Activated CD4-positive, alpha-beta T cell treated with anti-CD3 and anti-CD28 coated beads, Interleukin-2, amount 50 U/mL, for 4 hours (primary cell): ENCODE measurements at places on chromosomes 2 and 18.

GRCh38 chr2:190435031-190435670 is 27.0 kb downstream of the MFSD6 start:
- DNase-seq: no peak

DNA sequence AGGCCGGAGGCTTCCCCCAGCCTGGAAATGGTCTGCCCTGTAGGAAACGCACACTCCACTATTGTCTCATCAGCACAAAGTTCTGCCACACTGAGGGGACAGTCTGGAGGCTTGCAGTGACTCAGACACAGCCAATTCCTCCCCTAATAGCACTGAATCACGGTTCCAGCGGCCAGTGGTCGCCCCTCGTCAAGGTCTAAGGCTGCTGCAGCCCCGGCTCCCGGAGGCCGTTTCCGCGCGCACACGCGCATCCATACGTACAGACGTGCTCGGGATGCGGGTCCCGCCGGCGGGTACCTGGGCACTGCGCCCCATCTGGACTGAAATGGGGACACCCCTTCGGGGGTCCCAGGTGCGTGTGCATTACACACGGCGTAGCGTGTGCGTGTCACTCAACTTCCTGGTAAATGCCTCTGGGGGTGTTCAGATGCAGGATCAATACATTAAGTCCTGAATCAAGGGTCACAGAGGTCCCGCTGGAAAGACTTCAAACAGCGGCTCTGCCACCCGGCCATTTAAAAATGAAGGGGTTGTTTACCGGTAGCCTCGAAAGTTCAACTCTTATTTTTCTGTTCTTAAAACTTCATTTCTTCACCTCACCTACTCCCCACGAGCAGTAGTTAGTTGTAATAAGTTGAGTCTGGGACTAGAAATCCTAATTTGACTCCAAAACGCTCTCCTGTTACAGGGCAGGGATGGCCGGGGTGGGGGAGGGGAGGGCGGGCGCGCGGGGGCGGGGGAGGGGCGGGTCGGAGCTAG is 572 bp upstream of the ZNF516 start:
- no peak for DNase-seq

DNA sequence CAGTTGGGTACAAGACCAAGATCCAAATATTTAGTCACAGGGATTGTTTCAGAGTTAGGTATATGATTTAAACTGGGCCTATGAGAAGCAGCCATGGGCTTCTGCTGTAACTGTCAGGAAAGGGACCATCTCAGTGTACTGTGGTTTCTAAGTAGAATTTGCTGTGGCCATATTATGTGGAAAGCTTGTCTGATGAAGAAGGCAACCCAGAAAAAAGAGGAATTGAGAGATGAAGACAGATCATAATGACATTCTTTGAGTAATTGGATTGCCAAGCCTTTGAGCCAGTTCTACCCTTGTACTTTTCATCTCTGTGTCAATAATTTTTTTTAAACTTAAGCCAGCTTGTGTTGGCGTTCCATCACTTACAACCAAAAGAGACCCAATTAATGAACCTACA is 259.6 kb downstream of the NUP35 start:
- DNase-seq: no peak

DNA sequence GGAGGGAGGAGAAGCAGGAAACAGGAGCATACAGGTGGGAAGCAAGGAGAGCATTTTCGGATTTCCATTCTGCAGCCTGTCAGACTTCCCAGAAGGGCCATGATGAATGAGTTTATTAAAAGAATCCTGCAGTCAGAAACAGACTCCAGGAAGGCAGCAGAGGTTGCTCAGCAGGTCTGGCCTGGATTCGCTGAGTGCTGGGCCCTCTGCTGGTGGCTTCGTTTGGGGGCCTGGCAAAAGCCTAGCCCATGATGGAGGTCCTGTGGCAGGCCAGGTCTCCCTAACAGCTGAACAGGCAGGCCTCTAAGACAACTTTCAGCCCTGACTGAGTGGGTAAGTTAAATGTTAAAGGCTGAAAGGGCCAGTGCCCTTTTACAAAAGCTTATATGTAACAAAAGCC is 108.2 kb upstream of the CAPN13 start:
- DNase-seq: no peak

DNA sequence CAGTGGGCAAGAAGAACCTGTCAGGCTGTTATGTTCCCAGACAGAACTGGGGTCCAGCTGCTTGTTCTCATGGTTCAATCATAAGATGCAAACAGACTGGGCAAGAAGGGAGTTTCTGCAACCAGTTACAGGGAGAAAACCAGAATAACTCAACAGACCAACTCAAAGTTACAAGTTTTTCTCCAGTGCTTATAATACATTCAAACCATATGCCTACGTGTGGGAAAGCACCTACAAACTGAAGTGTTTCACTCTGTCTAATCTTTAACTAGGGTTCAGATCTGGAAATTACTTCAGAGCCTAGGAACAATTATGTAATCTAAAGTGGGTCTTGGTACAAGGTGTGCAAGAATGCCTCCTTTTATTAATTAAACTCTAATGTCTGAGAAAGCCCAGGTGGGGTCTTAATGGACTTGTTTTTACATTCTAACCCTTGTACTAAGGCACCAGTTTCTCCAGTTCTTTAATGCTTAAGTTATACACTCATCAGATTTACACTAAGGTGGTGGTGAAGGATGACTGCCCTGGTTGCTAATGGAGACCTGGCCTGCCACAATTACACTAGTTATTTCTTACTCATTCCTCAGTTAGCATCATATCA is 951.9 kb downstream of the TSN start:
- no peak for DNase-seq

GRCh38 chr18:58865701-58866065 is 1.0 kb downstream of the ZNF532 start:
- no peak for DNase-seq

DNA sequence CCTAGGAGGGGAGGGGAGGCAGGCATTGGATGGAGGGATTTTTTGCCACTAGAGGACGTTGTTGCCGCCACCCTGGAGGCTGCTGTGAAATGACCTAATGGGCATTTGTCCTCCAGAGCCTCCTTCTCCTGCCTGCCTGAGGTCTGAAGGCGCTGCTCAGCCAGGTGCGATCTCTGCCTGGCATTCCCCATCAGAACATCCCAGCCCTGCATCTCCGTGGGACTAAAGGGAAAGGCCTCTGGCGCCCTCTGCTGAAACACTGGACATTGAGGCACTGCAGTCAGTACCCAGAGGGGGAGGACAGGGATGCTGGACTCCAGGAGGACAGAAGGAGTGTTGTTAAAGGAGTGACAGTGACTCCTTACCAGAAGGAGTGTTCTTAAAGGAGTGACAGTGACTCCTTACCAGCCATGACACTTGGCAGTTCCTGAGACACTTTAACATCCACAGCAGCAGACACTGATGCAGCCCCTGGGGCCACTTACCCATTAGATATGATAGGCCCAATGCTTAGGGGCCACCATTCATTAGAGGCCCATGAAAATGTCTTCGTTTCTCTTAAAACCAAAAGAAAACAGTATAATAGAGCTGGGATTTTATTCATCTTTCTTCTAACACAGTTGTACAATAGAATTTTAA is 17.0 kb downstream of the THNSL2 start:
- DNase-seq: peak; percentile 9

- DNase-seq: no peak
Measured at GRCh38 chr18:24876266-24876665, 415.8 kb downstream of the HRH4 start.

DNA sequence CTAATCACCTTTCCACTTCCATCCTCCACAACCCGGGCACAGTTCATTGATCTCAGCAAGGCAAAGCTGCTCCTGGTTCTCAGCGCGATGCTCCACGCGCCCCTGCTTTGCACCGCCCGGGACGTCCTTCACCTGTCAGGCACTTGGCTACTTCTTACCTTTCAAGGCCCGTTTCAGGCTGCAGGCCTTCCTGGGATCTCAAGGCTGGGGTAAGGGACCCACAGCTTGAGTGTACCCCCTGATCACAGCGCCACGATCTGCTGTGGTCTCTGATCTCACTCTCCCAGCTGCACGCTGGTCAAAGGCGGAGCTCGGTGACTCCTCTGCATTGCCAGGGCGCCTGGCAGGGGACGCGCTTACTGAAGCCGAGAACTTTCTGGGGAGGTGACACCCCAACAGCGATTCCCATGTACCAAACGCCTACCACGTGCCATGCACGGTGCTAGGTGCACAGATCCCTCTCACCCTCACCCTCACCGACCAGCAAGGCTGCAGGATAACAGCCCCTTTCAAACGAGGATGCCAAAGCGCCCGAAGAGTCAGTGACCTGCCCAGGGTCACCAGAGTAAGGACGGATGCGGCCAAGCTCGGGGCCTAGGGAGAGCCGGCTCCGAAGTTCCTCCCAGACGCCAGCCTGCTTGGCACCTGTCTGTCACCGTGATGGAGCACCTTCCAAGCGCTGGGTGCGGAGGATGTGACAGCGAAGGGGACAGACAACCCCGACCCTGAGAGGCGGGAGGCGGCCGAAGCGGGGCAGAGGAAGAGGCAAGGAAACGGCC is 818 bp downstream of the ITGB1BP1 start:
- peak; percentile 40 for DNase-seq

- no peak for DNase-seq
Measured at GRCh38 chr2:63698786-63699548, 110.2 kb downstream of the MDH1 start.

DNA sequence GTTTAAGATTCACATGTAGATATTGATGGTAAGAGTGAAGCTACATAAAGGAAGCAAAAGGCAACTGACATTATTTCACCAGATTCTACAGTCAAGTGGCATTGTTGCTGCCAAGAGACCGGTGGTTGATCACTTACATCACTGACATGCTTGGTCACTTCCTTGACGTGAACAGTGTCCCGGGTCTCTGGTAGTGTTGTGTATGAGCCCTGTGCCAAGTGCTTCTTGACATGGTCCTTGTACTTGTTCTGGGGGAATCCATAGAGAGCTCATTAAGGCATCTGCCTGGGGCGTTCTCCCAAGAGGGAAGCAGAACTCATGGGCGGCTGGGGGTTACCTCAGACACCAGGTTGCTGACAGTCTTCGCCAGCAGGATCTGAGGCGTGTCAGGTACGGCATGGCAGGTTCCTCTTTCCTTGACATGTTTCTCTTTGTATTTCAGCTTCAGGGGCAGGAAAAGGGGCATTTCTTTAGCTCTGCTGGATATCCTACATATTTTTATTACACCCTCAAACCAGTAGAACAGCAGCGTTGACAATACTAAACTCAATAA is 116.2 kb downstream of the RIF1 start:
- DNase-seq: no peak

DNA sequence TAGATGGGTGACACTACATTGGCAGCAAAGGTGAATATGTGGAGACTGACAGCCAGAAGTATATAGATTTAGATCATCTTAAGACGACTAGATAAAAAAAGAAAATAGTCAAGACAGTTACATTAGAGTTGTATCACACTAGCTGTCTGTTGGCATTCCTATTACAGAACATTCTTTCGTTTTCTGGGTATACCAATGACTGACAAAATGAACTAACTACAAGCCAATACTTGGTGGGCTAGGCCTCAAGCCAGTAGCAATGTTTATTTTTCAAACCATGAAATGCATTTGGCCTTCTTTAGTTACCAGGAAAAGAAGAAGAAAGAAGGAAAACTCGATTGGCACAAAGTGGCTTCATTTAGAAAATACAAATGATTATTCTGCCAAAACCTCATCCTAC is 944.9 kb upstream of the ZEB2 start:
- no peak for DNase-seq

- no peak for DNase-seq
Measured at GRCh38 chr2:241225983-241226382, 37.5 kb downstream of the ANO7 start.

GRCh38 chr18:48541026-48541746 is 2.4 kb downstream of the CTIF start:
- DNase-seq: peak; percentile 12

DNA sequence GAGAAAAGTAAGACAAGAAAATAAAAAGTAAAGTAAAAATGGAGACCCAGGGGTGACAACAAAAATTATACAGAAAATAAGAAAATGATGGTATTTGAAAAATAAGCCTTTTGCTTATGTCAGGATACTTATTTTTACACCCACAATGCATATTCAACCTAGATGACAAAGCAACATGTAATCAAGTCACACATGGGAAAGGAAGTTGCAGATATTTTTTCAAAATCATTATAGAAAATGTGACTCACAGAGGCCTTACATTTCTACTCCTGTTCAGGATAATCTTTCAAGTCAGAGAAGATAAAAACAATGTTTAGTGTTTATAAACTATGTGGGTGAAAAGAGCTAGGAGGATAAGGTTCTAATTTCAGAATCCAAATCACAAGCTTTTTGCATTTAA is 275.3 kb upstream of the UBE2E3 start:
- no peak for DNase-seq

GRCh38 chr2:201698588-201699226 is at the start of gene MPP4:
Gene MPP4 (minus strand): TSS chr2:201698644. CDS start chr2:201693954, 4,690 bp downstream.
- no peak for DNase-seq

DNA sequence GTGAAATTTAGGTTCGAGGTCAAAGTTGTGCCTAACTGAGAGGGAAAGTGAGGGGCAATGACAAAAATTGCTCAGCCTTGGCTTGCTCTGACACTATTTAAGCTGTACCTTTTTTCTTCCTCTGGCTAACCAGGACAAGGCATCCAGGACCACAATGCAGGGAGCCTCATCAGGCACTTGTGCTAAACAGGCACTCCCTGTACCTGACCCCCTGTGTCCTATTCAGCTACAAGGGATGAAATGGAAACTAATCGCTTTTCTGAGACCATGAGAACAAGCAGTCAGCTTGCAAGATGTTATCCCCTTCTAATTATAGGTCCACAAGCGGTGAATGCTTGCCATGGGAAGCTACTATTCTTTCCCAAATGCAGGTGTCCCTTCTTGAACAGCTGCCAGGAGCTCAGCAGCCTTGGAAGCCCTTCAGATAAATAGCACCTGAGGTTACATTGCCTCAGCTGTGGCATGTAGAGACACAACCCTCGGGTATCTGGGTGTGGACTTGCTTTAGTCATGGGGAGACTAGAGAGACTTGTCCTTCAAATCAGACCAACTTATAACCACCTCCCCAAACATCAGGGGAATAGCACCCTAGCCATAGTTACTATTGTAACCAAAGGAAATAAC is 19.1 kb upstream of the ITGA6 start:
- DNase-seq: no peak

- no peak for DNase-seq
Measured at GRCh38 chr18:36211612-36212065, 24.3 kb downstream of the MOCOS start.

DNA sequence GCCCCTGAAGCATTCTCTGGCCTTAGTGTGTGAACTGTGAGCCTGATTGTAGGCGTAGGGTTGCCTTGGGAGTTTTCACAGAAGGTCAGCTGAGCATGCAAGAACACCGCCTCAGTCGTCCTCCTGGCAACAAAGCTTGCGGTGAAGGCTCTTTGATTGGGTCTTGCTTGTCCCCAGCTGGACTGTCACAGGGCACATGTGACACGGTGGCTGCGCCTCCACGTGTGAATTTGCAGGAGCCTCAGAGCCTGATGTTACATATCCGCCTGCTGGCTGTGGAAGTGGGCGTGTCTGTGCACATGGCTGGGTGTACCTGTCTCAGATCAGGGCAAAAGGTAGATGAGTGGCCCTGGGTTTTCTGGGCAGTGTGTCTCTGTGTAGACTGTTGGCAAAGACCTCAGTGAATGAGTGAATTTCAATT is 228.7 kb downstream of the HAUS1 start:
- DNase-seq: no peak
